Type B pancreatic cell (in vitro differentiated cells): ENCODE measurements at places on chromosomes 6 and 20. TPM values are rescaled to one million over a fixed set of nuclear protein-coding genes. Genes with fewer than 3 reads are reported as not detected.

The MOXD1 gene
- total RNA-seq, result 3.7 and 22.0 TPM in 2 replicates

The SLC52A3 gene
- total RNA-seq, result 1.3 and 2.1 TPM in 2 replicates

GRCh38 chr6:149170564-149171452, 146.7 kb upstream of the TAB2 start:
- no peak for DNase-seq

DNA sequence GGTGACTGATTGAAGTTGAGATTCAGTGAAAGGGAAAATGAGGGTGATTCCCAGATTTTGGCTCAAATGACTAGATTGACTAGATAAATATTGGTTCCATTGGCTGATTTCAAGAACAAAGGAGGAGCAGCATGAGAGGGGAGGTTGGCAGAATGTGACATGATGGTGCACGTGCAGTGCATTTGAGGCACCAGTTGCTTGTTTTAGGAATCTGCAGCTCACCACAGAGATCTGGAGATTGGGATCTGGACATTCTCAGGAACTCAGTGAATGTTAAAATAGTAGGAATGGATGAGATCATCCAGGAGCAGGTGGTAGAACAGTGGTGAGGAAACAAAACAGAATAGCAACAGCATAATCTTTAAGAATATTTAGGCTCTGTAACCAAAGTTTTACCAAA, 496.3 kb downstream of the DHX35 start:
- DNase-seq, result no peak

DNA sequence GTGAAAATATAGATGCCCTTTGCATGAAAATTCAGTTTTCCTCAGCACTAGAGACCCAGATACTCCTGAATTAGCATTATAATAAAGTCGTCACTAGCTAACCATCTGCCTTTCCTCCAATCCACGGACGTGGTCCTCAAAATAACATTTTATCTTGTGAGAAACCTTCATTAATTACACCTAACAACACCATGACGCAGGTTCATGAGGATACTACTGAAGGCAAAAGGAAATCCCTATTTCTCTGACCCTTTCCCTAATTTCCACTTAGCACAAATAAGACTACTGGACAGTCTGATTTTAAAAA, 1.3 kb upstream of the PNISR start:
- no peak for DNase-seq
